HT-29 (cell line): ENCODE measurements at places on chromosomes 1 and 21. TPM values are rescaled to one million over a fixed set of nuclear protein-coding genes. Genes with fewer than 3 reads are reported as not detected.

Gene CRYAA
- total RNA-seq: not detected in 2 replicates

DNA sequence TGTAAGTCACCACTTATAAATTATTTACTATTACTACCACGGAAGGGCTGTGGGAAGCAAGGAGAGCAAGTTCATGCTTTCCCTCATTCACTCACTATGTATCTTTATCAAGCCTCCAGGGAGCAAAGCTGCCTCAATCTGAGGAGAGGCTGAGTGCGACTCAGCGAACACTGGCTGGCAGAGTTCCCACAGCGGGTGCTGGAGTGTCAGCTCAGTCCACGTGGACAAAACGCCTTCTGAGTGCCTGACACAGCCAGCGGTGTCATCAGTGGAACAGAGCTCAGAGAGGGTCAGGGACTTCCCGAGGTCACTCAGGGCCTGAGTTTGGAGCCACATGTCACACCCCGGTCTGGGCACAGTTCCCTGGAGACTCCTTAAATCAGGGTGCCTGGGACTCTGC is 16.9 kb downstream of the MATN1 start:
- DNase-seq: no peak

- DNase-seq: no peak
Observed at GRCh38 chr1:7108251-7108650, 323.0 kb downstream of the CAMTA1 start.

- DNase-seq: no peak
Observed at GRCh38 chr1:182109771-182110170, 48.3 kb upstream of the ZNF648 start.

- peak; percentile 24 for DNase-seq
Observed at GRCh38 chr1:91092503-91092902, 70.7 kb upstream of the ZNF644 start.

GRCh38 chr1:159925719-159926078 is 392 bp upstream of the TAGLN2 start:
- DNase-seq: no peak

DNA sequence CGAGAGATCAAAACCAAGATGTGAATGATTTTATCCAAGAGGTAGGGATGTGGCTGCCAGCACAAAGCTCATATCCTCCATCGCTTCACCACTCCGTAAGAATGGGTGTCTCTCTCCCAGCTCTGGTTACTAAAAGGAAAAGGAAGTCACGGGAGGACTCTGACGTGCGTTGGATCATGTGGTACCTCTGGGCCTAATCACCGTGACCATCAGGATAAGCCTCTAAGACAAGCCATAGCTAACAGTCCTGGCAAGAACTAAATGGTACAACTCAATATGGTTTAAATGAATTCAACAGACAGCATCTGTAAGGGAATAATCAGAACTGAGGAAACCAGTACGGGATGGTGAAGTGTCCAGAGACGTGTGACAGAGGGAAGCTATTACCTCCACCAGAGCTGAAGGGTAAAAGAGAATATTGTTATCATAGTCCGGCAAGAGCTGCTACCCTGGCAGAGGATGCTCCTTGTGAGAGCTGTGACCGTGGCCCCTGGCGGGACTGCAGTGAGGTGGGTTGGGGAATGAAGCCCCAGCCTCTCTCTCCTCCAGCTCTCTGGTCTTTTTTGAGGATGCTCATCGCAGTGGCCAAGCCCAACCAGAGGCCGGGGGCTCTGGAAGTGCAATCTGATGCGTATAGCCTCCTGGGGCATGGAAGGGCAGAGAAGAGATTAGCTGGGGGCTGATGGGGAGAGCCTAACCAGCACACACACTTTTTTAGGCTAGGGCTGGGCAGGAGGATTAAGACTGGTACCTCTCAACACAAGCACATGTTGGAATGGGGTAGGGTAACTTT is 54.2 kb downstream of the KIAA1614 start:
- DNase-seq: no peak

DNA sequence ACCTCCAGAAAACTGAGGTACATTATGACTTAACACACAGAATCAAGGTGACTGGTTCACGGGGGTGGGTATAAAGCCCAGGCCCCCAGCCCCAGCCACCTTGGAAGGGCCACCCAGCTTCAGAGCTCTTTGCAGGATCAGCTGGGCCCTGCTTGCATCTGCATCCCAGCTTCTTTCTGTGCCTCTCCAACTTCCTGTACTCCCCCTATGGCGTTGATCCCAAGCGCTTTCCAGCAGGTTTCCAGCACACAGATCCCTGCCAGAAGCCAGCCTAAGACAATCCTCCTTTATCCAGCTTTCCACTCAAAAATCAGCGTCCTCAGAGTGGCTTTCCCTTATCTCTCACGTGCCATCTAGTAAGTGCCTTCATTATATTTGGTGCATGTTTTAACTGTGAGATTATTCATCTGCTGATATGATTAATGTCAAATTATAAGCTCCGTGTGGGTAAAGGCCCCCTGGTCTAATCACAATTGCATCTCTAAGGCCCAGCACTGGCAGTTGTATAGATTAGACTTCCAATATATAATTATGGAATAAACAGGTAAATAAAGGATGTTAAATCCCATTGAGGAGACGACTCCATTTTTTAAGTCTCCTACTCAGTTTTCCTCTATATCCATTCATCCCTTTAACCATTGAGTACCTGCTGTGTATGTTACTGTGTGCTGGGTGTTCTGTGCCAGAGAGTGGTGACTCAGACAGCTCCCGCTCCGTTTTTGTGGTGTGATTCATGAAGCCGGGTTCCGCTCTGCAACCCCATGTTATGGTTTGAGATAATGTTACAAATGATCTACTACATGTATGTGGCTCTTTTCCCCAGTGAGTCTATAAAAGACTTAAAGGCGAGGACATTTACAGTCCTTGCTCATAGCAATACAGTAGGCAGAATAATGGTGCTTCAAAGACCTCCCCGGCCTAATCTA is 387.6 kb downstream of the PCP4 start:
- DNase-seq: no peak

DNA sequence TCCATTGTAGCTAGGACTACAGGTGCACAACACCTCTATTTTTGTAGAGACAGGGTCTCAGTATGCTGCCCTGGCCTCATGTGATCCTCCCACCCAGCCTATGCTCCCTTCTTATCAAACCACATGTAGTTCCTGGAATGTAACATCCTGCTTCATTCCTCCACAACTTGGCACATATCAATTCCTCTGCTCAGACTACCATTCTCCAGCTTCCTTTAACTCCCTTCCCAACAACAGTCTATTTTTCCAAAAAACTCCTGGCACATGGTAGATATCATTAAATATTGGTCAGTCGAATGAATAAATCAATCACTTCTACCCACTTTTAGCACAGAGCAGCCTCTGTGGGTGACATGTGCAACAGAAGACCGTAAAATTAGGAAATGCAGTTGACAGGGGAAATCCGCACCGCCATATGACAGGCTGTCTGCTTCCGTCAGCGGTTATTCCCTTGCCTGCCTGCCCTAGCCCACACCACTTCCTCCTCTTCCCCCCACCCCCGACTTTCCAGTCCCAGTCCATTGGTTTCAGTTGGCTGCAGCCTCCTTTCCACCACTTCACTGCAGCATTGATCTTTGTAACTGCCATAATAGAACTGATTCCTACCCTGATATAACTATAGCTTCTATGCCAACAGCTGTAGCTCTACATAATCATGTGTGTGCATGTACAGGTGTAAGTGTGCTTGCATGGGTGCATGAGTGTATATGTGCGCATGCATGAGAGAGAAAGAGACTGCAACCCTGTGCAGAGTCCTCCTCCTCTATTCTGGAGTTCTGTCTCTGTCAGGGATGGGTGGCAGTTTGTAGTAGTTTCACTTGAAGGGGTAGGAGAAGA is 6.8 kb upstream of the AKR1A1 start:
- no peak for DNase-seq

GRCh38 chr1:151819976-151820623 is 11.5 kb downstream of the RORC start:
- DNase-seq: no peak

DNA sequence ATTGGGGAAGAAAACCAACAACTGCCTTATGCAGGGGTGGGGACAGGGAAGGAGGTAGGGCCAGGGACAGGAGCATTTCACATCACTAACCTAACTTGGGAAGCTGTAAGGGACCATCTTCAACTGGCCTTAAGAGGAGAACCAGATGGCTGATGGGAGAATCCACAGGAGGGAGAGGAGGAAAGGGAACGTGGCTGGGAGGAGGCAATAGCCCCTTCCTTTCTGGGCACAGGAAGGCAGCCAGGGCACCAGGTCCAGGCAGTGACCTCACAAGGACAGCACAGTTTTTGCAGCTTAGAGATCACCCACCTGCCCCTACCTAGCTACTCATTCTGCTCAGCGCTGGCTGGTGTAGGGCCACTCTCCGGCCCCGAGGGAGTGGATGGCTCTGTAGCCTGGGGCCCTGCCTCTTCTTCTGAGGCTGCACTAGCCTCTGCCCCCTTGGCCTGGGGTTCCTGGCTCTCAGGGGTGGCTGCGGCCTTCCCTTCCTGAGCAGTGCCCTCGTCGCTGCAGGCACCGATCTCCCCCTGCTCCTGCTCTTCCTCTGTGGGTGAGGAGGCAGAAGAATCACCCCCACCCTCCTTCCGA is 1.7 kb downstream of the MARCKSL1 start:
- DNase-seq: no peak

- peak; percentile 14 for DNase-seq
Observed at GRCh38 chr21:46459356-46460112, 843 bp downstream of the DIP2A start.

DNA sequence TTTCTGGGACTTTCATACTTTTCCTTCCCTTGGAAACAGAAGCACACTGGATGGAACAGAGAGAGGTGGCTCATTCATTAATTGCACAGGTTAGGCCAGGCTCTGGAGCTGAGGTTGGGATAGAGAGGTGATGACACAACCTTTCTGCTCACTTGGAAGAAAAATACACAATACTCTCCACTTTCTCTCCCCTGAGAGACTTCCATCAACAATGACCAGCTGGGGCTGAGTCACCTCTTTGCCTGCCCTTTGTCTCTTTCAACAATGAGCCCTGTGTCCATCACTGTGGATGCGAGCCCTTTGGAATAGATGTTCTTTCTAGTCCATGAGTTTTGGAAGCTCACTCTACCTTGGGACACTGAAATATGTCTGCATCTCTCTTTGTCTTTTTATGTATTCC is 43.1 kb downstream of the ATP2B4 start:
- no peak for DNase-seq

- DNase-seq: no peak
Observed at GRCh38 chr1:226763905-226764264, 24.8 kb upstream of the ITPKB start.
